ENCODE measurements at places on chromosomes 2 and 18.

DNA sequence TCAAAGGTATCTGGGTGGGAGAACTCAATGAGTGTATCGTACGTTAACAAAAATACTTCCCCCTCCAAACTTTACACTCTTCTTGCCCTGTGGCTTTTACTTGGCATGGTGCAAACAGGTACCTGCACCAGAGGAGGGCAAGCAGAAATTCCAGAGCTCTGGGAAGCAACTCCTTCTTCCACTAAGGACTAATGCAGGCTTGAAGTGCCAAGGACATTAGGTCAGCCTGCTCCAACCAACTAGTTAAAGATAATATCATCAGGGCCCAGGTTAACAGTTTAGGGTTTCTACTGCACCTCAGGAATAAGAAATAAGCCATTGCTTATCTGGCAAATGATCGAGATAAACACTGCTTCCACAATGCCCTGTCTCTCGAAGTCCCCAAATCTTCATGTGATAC is 70.4 kb downstream of the LRPPRC start:
- DNase-seq: no peak

- no peak for DNase-seq
Measured at GRCh38 chr18:8595445-8595844, 13.8 kb upstream of the RAB12 start.

GRCh38 chr18:62140259-62140658 is 46.6 kb downstream of the PIGN start:
- no peak for DNase-seq

- no peak for DNase-seq
Measured at GRCh38 chr2:218708086-218708485, 2.5 kb upstream of the TTLL4 start.

GRCh38 chr2:128606837-128607236 is 288.2 kb upstream of the HS6ST1 start:
- no peak for DNase-seq

GRCh38 chr2:216372761-216373291 is 543 bp upstream of the MARCHF4 start:
- DNase-seq: peak; percentile 60

GRCh38 chr2:145032791-145033190 is 512.9 kb upstream of the ZEB2 start:
- DNase-seq: no peak

DNA sequence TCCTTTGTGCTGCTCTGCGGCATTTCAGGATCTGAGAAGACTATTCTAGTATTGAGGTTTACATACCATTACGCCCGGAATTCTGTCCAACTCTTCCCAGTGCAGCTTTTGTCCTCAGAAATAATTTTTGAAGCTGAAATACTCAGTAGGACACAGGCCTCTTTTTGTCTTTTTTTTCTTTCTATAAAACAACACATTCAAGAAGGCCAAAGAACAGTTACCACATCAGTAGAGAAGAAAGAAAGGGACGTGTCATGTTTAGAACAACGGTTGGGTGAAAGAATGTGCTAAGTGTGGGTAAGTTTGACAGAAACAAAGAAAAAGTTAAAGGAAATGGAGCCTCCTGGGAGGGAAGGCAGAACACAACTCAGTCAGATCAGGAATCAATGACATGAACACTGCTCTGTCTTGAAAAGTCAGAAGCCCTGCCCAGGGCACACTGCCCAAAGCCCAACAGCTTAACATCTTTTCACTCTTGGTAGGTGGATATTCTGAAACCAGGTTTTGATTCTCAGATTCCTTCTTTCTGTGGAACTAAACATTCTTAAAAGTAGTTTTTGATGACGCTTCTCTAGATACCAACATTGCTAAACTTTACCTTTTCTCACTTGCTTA is 198.6 kb upstream of the CWC22 start:
- DNase-seq: no peak

DNA sequence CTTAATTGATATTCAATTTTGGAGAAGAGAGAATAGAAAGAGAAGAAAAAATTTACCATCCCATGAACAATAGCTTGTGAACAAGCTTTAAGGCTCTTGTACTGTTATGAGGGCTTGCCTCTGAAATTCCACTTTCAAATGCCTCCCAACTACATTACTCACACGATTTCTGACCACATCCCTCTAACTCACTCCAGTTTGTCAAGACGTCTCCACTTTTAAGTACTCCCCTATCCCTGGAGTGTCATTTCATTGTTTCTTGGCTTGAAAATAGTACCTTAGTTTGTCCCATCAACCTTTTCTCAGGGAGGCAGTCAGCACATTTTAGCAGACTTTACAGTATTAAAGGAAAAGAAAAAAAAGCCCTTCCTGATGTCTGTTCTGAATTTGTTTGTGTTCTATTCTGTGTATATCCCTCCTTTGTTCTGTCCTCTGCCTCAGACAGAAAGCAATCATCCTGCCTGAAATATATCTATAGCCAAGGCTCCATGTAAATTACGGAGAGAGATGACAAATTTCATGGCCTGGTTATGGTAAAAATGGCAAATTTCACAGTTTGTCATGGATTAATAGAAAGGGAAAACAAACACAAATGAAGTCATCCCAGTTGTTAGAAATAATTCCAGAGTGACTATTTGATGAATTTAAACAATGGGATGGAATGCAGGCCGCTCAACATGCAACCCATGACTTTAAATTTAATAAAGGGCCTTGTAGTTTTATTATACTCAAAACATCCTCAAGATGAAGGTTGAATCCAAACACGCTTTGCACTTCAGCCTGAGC is 228.8 kb downstream of the ETAA1 start:
- DNase-seq: peak; percentile 65

- DNase-seq: peak; percentile 39
Measured at GRCh38 chr18:57210107-57210715, 63.3 kb downstream of the BOD1L2 start.

DNA sequence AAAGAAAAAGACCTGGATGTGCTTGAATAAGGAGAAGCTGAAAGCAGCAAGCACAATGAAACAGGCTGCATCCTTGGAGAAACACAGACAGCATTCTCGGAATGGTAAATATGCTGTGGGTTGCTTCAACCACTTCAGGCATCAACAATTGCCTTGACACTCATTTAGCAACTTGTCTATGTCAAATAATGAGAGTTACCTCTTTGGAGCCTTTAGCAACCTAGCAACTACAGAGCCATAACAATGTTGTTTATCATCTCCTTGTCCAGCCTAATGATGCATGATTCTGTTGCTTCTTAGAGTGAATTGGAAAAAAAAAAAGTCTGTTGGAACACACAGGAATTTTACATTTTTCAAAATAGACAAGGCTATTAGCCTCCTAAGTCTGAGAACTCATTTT is 410.6 kb downstream of the PIK3C3 start:
- no peak for DNase-seq

GRCh38 chr2:64779117-64779690 is 125.5 kb upstream of the SERTAD2 start:
- peak; percentile 47 for DNase-seq

GRCh38 chr2:36741188-36741837 is 44.8 kb downstream of the VIT start:
- DNase-seq: no peak

- no peak for DNase-seq
Measured at GRCh38 chr2:239487272-239487671, 86.5 kb upstream of the HDAC4 start.

GRCh38 chr2:72952110-72952823 is 34.9 kb downstream of the EMX1 start:
- DNase-seq: no peak

- no peak for DNase-seq
Measured at GRCh38 chr2:109401370-109401769, 212.4 kb downstream of the SEPTIN10 start.

DNA sequence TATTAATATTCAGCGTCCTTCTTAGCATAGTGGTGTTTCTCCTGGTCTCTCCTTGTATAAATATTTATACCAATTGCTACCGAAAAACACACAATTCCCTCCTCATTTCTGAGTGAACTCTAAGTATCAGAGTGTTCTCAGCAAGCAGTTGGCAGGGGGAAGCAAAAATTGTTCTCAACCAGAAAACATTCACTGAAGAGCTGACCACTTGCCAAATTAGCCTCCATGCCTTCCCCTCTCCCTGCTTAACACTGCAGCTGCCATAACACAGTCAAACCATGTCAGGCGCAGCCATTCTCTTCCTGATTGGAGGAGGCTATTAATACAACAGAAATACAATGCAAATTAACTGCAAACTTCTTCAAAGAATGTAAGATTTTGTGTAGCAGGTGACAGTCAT is 105.0 kb downstream of the COL6A3 start:
- no peak for DNase-seq

DNA sequence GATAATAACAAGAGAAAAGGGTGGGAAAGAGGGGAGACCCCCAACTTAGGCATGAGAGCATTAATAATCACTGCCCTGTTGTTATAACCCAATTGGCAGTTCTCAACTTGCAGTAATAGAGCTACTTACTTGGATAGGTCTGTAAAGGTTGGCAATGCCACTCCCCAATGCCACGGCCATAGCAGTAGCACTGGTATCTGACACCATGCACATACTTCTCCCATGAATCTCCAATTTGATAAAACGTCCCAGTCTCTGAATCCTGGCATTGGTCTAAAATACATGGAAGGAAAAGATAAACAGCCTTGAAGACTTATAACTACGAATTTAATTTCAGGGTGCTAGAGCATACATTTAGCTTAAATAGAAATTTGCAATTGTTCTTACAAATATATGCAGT is 16.8 kb downstream of the FN1 start:
- DNase-seq: no peak

- no peak for DNase-seq
Measured at GRCh38 chr2:51410331-51410730, 378.4 kb upstream of the NRXN1 start.

DNA sequence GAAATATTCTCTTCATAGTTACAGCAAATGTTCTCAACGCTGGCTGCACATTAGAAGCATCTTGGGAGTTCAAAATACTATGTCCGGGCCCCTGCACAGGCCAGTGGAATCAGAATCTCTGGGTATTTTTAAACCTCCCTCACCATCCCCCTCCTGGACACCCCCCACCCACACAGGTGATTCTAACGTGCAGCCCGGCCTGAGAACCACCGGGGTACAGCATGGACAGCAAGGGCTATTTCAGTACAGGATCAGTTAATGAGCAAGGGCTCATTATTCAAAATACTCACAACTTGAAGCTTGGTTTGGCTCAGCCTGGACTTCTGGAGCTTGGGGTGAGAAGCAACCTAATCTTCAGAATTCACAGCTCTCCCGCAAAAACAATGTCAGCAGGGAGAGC is 31.4 kb downstream of the INO80C start:
- no peak for DNase-seq

DNA sequence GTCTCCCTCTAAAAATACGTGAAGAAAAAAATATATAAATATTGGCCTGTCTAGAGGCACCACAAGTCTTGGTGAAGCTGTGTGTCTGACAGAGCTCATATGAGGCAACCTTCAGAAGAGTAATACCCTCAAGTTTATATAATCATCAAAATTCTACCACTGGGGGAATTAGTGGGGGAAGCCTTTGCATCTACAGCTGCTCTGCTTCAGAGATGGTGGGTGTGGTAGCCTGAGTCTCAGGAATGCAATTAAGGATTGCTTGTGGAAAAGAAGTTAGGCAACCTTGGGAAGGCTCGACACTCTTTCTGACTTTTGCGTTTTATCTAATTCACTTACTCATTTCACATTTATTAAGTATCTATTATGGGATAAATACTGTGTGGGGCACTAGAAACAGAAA is 17.4 kb downstream of the TPGS2 start:
- DNase-seq: peak; percentile 30

DNA sequence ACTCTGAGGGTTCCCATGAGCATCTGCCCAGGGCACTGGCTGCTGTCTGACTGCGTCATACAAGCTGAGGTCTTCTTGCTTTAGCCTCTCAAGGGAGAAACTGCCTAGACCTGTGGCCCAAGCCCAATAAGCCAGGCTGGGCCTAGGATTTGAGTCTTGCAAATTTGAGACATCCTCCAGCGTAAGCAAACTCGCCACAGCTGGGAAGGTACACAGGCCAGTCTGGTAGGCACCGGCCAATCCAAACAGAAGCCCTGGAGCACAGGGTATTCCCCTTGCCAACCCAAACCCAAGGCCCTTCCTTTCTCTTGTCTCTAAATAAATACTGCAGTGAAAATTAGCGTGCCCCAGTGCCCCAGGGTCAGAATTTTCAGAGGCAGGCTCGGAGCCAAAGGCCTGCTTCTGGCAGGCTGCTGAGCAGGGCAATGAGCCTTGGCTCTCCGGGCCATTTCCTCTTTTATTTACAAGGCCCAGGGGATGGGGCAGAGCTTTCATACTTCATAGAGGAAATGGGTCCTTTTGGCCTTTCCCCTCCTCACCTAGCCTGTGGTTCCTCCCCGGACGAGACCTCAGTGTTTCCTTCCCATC is 33.3 kb downstream of the POLR1A start:
- no peak for DNase-seq

GRCh38 chr2:116511426-116511825 is 1303.1 kb upstream of the DDX18 start:
- no peak for DNase-seq

DNA sequence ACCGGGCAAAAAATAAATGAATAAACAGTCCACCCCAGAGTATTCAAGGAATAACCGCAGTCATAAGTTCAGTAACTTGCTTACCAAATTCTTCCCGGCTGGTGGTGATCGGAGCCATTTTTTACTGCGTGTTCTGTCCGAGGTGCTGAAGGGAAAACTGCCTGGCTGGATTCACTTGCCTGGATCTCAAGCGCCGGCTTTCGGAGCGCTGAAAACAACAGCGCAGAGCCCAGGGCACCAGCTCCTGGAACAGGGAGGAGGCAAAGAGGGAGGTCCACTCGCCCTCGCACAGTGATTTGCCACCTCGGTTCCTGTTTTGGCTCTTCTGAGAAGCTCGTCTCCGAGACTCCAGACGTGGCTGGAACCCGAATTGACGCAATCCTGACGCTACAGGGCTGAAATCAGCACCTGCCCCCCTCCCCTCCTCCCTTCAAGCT is at the start of gene SYT4:
Gene SYT4, minus strand, starts transcription at position 327 of the 437 bp plus-strand sequence. Its CDS starts 209 bp downstream, at position 118.
- DNase-seq: peak; percentile 15

DNA sequence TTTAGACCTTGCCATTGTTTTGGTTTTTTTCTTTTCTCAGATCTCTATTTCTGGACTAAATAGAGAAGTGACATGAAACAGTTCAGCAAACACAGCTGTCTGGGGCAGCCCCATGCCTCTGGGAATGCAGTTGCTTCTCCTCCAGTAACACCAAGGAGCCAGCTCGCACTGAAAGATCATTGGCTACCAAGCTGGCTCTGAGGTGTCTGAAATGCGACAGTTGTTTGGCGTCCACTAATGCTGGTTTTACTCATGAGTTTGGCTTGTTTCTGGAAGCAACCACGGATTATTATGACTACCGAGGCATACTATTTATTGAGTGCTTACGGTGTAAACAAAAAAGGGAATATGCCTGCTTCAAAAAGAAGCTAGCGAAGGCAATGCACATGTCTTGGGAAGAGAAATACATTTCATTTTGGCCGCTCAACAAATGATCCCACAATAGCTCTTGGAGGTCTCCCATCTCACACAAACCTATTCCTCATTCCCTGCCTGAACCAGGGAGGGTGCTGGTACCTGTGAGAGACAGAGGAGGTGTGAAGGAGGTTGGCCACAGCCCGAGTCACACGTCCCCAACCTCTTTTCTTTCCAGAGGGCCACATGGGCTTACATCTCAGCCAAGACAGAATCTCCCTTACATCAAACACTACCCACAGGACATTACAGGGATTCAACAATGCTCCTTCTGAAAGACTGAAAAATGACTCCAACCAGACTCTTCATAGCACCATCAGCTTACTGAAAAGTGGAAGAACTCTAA is 37.5 kb upstream of the NEB start:
- DNase-seq: peak; percentile 80

- DNase-seq: no peak
Measured at GRCh38 chr2:159445307-159445706, 158.8 kb upstream of the WDSUB1 start.

- DNase-seq: no peak
Measured at GRCh38 chr18:33467531-33467930, 27.0 kb upstream of the CCDC178 start.

All from GM04504 (cell line).